CD4-positive, alpha-beta T cell treated with Interleukin-15 for 1 hour (primary cell): ENCODE measurements at places on chromosomes 5 and 9.

DNA sequence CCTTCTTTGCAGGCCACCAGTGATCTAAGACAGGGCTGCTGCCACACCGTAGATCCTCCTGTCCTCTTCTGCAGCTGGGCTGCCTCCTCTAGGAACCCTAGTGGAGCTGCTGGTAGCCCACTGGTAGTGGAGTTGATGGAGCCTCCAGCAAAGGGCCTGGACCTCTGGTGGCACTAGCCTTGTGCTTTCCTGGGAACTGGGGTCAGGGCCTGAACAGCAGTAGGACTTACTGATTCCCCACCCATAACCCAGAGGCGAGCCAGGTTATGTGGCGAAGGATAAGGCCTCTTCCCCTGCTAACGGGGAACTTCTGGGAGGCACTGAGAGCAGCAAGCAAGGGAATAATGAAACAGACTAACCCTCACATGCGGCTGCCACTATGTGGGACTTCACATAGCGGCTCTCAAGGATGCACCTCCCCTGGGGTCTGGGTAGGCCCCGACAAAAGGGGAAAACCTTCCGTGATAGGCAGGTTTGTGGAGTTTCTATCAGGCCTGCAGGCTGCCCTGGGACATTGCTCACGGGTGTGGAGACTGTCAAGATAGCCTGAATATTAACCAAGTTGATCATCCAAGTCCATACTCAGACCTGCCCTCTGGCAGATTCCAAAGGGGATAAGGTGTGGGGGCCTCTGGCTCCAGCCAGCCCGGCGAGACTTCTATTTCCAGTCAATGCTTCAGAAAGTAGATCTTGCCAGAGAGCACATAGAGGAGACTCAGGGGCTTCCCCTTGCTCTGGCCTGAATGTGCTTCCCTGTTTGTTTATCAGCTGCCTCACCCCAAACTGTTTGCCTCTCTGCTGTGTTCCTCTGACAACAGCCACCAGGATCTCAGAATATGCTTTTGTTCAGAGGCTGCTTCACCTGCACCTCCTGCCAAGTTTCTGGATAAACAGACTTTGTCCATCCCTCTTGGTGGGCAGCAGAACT, 7.4 kb downstream of the SLC22A4 start:
- DNase-seq: no peak

GRCh38 chr5:174053905-174054304, 8.4 kb downstream of the NSG2 start:
- no peak for DNase-seq

DNA sequence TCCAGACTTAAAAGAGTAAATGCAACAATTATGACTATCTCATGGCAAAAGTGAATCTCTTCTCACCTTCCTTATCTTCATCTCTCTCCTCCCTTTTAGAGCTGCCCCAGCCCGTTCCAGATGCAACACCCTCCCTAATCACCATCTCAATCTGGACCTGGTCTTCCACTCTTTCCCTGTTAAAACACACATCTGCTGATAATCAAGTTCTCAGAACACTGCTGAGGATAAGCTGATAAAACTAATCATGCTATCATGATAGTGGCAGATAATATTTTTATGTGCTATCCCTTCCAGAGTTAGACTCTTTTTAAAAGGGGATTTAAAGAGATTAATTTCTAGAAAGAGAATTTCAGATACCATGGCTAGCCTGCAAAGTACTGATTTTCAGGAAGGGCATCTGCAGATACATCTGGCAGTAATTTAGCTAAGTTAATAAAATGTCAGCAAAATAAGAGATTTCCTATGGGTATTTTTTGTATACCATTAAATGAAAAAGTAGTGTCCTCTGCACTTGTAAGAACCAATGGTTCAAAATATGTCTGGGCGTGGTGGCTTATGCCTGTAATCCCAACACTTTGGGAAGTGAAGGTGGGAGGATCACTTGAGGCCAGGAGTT, 17.2 kb downstream of the SGTB start:
- DNase-seq: no peak

DNA sequence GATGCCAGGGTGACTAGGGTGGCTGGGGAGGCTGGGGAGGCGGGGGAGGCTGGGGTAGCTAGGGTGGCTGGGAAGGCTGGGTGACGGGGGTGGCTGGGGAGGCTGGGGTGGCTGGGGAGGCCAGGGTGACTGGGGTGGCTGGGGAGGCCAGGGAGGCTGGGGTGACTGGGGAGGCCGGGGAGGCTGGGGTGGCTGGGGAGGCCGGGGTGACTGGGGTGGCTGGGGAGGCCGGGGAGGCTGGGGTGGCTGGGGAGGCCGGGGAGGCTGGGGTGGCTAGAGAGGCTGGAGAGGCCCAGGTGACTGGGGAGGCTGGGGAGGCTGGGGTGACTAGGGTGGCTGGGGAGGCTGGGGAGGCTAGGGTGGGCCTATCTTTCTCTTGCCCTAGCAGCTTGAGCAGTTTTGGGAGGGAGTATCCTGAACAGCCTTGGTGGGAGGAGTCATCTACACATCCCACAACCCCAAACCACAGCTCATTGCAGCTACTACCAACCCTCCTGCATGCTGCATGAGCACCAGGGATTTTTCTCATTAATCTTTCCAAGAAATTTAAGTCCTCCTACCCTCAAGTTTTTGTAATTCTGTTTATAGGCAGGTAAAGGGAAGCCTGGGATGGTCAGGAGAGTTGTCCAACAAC, 203.2 kb upstream of the IRX1 start:
- no peak for DNase-seq

- no peak for DNase-seq
These were observed 187.0 kb upstream of the TRPM3 start for GRCh38 chr9:71308454-71308853.

DNA sequence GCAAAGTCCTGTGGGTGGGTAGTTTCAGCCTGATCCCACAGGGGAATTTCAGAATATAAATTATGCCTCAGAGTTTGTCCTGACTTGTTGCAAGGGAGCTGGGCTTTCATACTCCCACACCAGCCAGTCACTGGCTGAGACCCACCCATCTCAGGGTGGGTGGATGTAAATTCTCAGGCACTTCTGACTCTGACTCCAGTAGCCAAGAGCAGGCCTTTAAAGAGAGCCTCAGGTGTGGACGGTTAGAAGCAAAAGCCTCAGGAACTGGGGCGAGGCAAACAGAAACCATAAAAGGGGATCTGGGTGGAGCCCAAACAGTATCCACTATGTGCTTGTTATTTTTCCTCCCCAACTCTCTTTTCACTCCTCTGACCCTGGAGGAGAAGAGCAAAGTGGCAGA, 28.6 kb upstream of the FBXW11 start:
- no peak for DNase-seq

- DNase-seq: no peak
These were observed 65.7 kb upstream of the SELENOP start for GRCh38 chr5:42877431-42877830.

DNA sequence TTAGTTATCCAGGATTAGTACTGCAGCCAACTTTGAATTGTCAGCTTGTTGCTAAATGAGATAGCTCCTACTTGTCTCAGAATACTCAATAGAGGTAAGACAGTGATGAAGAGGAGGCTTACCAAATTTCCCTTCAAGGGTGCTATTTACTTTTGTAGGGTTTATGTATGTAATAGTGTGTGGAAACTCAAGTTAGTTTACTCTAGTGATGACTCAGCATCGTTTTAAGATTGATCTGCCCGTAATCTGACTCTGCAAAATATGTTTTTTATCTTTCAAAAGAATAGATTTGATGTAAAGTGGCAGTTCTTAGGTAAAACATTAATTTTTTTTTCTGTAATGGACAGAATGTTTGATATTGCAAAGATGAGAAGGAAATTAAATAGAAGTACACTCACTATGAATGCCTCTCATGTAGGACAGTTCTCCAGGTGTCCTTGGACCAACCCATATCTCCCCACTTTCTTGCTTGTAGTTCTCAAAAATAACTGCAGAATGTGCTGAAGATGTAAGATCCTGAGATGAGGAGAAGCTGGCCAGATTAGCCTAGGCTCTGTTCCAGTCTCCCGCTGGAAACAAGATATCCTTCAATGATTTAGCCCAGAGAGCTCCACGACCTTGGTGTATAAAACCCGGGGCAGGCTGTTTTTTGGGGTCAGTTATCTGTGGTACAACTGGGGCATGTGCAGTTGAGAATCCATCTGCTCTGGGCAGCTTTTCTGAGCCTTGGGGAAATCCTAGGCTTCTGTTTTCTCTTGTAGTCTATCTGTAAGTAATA, 24.4 kb upstream of the MROH2B start:
- no peak for DNase-seq

- DNase-seq: no peak
These were observed 136.5 kb downstream of the EFNA5 start for GRCh38 chr5:107533910-107534876.

- DNase-seq: no peak
These were observed 5.1 kb upstream of the ZFP62 start for GRCh38 chr5:180865981-180866695.

DNA sequence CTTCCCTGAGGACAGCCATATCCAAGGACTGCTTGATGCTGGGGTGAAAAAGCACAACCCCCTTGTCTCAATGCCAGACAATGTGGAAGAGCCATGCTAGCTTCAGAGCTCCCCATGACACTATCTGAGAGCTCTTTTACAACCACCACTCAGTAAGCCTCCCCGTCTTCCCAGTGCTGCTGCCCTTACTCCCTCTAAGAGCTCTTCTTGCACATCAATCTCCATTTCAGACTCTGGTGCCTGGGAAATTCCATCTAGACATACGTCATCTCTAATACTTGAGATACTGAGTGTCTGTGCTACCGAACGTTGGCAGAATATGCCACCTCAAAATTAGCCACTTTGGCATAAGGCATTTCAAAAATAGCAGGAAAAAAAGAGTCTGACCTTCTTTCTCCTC, 94.5 kb downstream of the EDIL3 start:
- DNase-seq: no peak

DNA sequence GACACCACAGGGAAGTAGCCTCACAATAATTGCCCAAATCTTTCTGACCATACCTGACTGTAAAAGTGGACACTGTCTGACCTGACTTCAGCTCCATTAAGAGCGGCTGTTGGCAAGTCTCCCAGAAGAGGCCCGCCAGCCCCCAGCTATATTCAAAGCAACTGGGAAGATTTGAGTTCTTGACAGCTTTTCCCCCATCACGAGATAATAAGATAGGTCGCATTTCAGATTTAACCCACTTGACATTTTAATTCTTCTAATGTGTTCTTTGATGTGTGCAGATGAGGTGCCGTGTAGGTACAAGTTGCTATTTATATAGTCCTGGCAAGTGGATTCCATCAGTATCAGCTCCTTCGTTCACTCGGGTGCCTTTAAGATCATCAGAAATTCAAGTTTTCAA, 345.7 kb downstream of the DRD1 start:
- DNase-seq: no peak

DNA sequence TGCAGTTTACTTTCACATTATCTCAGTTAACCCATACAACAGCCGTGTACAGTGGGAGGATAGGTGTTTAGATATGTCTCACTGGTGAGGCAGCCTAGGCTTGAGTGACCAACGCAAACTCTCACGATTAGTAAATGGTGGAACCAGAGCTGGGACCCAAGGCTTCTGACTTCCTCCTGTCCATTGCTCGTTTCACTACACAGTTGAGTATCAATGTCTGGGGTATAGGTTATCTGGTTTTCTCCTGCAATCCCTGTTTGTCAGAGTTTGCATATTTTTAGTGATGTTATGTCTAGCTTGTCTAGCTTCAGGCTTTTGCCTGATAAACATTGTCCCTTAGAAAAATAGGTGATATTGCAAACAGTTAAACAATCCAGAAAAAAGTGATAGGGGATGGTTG, 62.6 kb downstream of the NUP214 start:
- no peak for DNase-seq

DNA sequence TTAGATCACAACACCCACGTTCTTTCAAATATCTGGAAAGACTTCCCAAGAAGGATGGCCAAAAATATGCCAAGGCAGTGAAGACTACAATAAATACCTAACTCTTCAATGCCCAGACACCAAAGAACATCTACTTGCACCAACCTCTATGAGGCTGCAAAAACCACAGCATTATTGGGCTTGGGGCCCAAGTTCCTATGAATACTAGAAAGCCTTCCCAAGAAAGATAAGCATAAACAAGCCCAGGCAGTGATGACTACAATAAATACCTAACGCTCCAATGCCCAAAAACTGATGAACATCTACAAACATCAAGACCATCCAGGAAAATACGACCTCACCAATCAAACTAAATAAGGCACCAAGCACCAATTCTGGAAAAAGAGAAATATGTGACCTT, 41.3 kb downstream of the AP3B1 start:
- no peak for DNase-seq

DNA sequence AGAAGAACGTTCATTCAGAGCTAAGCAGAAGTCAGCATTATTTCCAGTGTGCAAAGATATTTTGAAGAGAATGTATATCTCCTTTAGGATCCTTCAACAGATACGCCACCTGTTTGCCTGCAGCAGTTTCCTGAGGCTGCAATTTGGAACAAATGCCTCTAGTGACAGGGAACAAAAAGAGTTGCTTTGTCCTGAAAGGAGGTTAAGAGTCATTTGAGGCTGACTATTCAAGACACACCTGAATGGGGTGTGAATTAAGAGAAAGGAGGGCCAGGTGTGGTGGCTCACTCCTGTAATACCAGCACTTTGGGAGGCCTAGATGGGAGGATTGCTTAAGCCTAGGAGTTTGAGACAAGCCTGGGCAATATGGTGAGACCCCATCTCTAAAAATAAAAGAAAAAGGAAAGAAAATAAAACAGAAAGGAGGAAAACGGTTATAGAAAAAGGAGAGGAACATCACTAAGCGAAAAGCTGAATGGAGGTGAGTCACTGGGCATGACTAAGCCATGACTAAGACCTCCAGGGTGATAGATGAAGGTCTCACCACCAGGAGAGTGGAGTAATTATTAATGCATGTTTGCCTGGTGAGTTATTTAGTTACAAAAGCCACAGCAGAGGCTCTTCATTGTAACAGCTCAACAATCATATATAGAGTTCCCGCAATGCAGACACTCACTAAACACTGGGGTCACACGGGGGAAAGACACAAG, 255.2 kb upstream of the TNC start:
- DNase-seq: no peak

DNA sequence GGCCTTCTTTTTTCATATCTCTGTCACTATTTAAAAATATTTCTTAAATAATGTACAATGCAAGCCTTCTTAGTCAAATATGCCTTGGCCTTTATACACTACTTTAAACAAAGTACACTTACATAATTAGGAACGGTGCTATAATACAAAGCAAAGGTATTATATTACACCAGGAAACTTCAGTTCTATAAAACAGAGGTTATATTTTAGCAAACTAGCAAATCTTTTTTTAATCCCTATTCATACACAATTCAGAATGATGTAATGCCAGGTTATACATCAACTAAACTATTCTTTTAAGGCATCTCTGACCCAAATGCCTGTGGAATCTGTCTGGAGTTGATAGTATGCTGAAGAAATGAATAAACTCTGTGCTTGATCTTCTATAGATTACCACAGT, 10.7 kb upstream of the LURAP1L start:
- DNase-seq: no peak

GRCh38 chr9:3125602-3126405, 281.9 kb upstream of the PUM3 start:
- no peak for DNase-seq

GRCh38 chr5:161442471-161442870, 104.1 kb downstream of the GABRB2 start:
- DNase-seq: no peak

GRCh38 chr9:13432904-13433303, 153.4 kb upstream of the MPDZ start:
- DNase-seq: no peak

- DNase-seq: no peak
These were observed 75.6 kb downstream of the DMRT2 start for GRCh38 chr9:1125741-1126140.
